ENCODE measurements at places on chromosomes 4 and X.
A peak's percentile ranks its signal among the peaks of the same experiment; 100 is the strongest.

- no peak for DNase-seq
Measured at GRCh38 chrX:40778861-40779575, 43.7 kb upstream of the MED14 start.

- no peak for DNase-seq
Measured at GRCh38 chrX:30642642-30643041, 10.6 kb upstream of the GK start.

GRCh38 chr4:114226968-114227760 lies 247.7 kb upstream of the ARSJ start:
- no peak for DNase-seq

GRCh38 chr4:17597517-17597916 lies 16.9 kb upstream of the MED28 start:
- DNase-seq = peak; percentile 28

DNA sequence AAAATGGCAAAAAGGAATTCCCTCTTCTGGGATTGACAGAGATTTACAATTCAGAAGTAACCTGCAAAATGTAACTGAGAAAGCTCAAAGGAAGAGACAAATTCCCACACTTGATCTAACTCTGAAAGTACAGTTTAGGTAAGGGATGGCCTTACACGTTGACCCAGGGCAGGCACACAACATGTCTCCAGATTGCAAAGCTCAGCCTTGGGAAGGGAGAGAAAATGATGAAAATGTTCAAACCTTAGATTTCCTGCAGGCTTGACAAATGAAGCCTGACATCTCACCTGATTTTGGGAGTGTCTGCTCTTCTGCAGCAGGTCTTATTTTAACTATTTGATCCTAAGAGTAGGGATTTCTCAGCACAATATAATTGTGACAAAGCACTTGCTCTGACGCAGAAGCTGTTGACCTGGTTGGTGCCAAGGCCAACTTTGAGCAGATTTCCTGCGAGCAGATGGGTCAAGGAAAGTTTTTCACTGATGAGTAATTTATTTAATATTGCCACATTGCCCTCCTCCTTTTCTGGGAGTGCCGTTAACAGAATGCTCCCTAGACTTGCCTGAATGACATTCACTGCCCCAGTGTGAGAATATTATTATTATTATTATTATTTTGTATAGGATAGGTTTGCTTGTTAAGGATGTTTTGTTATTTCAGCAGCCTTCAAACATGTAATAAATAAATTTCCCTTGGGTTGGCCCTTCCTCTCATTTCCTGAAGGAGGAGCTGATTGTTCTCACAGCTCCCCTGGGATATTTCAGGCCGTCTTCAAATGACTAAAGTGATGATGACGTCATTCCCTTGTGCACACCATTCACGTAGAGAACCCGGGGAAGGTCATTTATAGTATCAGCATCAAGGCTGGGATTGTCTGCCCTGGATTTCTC lies 157.1 kb downstream of the VEGFC start:
- no peak for DNase-seq

- no peak for DNase-seq
Measured at GRCh38 chrX:46755671-46756070, 3.2 kb downstream of the SLC9A7 start.

DNA sequence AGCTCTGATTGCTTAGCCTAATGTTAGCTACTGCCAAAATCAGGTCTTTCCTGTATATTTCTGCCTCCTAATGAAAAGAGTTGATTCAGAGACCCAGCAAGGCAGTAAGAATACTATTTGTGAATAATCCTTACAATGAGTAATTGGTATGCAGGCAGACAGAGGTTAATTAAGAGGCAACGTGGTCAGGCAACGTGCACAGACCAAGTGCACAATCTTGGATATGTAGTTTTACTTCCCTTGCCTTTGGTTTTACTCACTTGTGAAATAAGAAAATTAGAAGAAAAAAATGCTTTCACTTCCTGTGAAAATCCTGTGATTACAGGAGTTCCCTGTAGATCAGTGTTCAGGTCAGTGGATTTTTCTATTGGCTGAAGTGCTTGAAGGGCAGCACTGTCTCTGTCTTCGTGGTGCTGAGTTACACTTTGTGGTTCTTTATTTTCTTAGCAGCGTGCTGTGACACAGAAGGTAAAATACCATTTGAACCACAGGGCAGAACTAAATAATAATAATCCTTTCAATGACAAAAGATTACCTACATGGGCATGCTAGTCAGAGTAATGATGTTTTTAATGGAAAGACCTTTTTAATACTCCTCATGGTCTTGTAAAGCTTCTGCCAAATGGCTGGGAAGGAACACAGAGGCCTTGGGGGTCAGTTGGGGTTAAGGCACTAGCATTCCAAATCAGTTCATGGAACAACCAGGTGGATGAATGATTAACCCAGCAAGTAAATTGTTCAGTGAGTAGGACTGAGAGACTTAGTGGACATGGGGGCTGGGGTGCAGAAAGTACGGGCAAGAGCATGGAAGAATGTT lies 430.9 kb downstream of the MAPK10 start:
- peak; percentile 51 for DNase-seq

GRCh38 chr4:56282004-56282403 lies 105.3 kb downstream of the AASDH start:
- no peak for DNase-seq

DNA sequence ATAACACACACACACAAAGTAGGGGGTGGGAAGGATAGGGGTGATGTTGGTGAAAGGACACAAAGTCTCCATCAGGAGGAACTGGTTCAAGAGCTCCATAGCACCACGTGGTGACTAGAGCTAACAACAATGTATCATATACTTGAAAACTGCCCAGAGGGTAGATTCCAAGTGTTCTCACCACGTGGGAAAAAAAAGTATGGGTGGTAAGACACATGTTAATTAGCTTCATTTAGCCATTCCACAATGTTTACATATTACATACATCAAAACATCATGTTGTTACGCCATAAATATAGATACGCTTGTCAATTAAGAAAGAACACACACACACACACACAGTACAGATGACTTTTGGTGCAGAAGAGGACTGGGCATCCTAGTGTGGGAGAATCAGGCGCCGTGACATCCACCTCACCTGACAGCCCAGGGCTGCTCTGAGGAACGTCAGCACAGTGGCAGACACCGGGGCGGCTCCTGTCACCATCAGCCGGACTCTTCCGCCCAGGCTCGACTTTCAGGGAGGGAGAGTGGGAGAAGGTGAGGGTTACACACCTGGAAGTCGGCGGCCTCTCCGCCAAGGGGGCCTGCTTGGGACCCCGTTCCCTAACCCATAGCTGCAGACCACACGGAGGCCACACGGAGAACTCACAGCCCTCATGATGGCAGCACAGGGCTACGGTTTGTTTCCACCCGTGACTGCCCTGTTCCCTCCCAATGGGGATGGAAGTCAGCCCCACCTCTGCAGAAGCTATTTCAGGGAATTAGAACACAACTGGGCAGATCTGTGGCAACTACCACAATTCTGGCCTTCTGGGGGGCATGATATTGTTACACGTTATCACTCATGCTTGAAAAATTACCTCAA lies 31.8 kb upstream of the CENPU start:
- DNase-seq = no peak

GRCh38 chrX:10121787-10122186 lies 35.0 kb upstream of the CLCN4 start:
- DNase-seq = no peak

GRCh38 chr4:125676156-125676555 lies 361.4 kb downstream of the FAT4 start:
- DNase-seq = no peak

- peak; percentile 75 for DNase-seq
Measured at GRCh38 chr4:128565565-128566186, 243.8 kb upstream of the JADE1 start.
